ENCODE measurements at places on chromosomes 4 and X.

DNA sequence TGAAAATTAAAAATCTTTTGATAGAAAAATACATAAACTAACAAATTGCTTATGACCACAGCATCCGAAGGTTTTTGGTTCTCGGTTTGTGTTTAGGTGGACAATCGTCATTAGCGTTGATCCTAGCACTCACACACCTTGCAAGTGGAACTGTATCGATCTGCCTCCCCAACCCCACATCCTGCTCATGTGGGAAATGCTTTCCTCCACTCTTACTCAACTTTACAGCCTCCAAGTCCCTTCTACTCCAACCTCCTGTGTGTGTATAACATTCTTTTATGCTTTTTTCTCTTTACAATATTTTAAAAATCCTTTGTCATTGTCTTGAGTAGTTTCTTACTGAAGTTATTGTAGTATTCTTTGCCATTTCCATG is 15.6 kb upstream of the TMEM131L start:
- DNase-seq: no peak

- DNase-seq: peak; percentile 13
Measured at GRCh38 chr4:134911941-134912340, 710.4 kb upstream of the PABPC4L start.

DNA sequence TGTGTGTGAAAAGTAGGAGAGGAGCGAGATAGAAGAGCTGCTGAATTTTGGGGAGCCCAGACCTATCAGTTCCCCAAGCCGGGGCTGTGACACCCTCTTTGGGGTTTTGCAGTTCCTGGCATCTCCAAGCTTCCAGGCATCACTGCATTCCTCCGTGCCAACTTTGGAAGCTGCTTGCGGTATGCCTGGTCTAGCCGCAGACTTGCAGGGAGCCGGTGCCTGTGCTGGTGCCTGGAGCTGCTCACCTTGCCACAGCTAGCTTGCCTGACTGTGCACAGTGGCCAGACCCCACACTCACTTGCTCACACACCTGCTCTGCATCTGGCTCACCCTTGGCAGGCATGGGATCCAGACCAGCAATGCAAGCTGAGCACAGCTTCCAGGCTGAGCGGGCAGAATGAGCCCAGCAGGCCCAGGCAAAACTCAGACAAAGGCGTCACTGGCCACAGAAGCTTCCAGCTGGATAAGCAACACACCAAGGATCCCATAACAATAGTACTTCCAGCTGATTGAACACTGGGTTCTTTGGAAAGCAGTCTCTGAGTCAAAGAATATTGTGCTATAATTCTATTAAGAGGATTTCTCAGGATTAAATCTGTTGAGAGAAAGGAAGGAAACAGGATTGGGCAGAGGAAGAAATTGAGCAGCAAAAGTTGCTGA is 390.9 kb downstream of the TEX13C start:
- DNase-seq: no peak

GRCh38 chrX:122119361-122119760 is 1064.7 kb upstream of the GRIA3 start:
- no peak for DNase-seq

- no peak for DNase-seq
Measured at GRCh38 chr4:95563638-95564337, 15.0 kb upstream of the UNC5C start.

GRCh38 chrX:39678914-39679313 is 418.8 kb downstream of the BCOR start:
- no peak for DNase-seq

DNA sequence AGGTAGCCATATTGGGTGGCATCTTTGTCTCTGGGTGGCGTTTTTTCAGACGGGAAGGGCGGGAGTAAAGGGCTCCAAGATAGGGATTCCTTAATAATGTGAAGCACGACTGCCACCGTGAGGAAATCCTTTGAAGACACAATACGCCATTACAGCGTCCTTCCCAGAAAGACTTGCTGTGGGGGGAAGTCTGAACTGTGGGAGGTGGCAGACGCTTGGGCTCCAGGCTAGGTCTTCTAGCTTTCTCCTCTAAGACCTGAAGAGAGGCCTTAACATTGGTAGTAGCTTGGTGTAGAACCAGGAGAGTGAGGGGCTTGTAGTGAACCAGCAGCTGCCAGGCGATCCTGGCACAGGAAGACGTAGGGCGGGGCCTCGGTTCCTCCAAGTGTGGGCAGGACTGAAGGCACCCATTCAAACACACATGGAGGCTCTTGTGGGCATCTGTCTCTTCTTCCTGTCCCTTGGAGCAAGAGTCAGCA is 197.3 kb downstream of the OR13H1 start:
- DNase-seq: peak; percentile 42

DNA sequence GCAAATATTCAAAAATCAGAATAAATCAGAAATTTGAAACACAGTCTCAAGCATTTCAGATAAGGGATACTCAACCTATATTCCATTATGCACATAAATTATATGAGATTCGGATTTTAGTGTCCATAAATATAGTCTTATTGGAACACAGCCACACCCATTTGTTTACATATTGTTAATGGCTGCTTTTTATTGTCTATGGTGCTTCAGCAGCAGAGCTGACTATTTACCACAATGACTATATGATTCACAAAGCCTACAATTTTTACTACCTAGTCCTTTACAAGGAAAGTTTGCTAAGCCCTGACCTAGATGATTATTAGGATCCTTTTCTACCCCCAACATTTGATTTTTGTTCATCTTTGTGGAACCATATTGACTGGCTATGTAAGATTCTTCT is 63.9 kb downstream of the IL1RAPL1 start:
- no peak for DNase-seq

- no peak for DNase-seq
Measured at GRCh38 chrX:15864629-15865028, 10.0 kb upstream of the AP1S2 start.

DNA sequence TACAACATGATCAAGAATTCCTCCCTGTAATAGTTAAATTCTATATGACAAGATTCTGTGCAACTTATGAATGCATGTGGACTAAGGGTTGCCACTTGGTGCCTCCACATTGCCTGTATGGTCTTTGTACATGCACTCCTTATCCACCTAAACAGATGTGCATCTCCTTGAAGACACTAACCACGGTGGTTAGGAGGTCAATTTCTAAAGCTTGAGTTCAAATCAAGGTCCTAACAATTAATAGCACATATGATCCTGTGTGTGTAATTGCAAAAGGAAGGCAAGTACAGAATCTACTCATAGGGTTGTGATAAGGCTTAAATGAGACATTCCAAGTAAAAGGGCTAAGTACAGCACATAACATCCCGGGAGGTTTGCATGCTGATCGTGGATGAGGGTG is 1.5 kb upstream of the IL21 start:
- DNase-seq: no peak

DNA sequence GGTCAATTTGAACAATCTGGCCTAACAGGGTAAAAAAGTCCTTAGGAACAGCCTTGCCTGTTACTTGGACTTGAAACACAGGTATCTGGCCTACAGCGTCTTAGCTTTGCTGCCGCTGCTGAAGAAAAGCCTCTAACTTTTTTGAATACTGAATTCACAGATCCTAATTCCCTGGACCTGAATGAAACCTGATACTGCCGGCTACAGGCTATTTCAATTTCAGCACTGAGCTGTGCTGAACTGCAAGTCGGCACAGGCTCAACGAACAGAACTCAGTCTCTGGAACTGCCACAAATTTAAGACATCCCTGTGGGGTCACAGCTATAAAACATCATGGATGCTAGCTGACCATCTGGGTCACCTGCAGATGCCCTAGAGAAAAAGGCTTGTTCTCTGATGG is 7.2 kb downstream of the NR0B1 start:
- peak; percentile 22 for DNase-seq

DNA sequence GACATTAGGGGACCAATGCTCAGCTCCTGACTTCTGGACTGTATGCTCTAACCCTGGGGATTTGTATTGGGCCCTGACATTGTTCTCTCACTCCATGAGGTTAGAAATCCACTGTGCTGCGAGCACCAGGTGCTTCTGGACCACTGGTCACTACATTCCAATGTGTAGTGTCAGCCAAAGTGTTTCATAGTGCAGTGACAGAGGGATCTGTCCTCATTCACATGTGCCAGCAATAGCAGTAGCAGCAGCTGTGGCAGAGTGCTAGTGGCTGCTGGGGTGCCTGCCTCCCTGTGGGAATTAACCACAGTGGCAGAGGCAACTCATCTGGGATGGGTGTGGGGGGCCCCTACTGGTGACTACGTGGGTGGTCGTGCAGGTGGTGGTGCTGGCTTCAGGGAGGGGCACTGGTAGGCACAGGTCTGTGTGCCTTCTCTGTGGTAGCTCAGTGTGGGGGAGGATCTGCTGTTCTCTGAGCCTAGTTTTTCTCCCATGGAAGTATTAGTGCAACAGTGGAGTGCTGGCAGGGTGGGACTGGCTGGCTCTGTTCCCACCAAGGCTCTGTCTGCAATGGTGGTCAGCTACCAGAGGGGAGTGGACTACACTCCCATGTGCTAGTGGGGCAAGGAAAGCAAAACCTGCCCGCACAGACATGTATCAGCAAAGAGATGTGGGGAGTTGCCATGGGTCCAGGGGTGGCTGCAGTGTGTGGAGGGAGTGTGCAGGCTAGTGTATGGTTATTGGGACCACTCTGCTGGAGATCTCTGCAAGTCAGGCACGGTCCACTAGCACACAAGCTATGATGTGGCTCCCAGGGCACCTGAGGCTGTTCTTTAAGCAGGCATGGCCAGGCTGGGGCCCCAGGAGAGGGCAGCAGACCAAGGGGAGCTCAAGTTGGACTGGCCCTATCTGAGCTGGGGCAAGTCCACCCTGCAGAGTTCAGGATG is 78.5 kb downstream of the SCLT1 start:
- no peak for DNase-seq

- DNase-seq: no peak
Measured at GRCh38 chrX:82692991-82693390, 815.1 kb upstream of the POU3F4 start.
